ENCODE measurements at places on chromosomes 3 and 15.
A peak's percentile ranks its signal among the peaks of the same experiment; 100 is the strongest.

GRCh38 chr3:39378088-39378487 is 5.1 kb upstream of the SLC25A38 start:
- DNase-seq = peak; percentile 62

- no peak for DNase-seq
These were observed 41.6 kb upstream of the DLG1 start for GRCh38 chr3:197339841-197340520.

DNA sequence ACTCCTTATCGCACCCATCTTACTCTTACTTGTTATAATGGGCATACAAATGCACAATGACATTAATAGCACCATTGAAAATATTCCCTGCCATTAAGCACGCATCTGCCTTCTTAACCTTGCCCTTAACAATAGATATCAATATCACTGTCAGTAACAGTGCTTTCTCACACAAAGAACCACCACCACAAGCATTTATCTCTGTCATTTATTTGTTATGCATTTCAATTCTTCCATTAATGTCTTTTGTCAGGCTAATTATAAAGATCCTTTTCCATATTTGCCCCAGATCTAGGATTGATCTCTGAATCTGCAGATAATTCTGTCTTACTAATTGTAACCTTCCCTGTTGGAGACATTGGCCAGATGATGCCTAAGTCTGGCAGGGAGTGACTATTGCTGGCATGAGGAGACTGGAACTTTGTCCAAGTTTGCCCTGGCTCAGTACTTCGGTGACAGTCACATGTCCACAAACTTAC is 419.6 kb upstream of the TGFBR2 start:
- DNase-seq = no peak

DNA sequence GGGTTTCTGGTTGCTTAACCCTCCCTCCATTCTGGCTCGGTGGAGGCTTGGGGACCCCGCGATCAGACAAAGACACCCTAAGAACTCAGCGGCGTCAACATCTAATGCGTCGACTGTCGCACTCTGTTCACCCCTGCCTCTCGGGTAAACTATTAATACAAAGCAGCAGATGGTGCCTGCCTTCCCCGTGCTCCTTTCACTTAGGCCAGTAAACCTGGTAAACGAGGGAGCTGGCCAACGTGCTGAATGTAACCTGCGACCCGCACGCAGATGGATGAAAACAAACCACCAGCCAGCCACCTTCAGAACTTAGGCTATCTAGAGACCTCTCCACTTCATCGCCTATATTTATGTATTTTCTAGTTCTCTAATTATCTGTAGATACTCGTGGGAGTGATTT is 848 bp upstream of the CADPS start:
- DNase-seq = no peak

GRCh38 chr15:71228403-71228802 is 113.1 kb downstream of the THSD4 start:
- DNase-seq = no peak
